ENCODE measurements at places on chromosomes 5 and 9.

GRCh38 chr5:111227801-111228200 is 3.6 kb downstream of the CAMK4 start:
- DNase-seq, result peak; percentile 38

- DNase-seq, result peak; percentile 75
Observed at GRCh38 chr9:36328798-36329411, 70.7 kb upstream of the GNE start.

- no peak for DNase-seq
Observed at GRCh38 chr9:127606043-127606442, 6.0 kb upstream of the STXBP1 start.

- peak; percentile 61 for DNase-seq
Observed at GRCh38 chr9:123335193-123335985, 20.6 kb upstream of the CRB2 start.

DNA sequence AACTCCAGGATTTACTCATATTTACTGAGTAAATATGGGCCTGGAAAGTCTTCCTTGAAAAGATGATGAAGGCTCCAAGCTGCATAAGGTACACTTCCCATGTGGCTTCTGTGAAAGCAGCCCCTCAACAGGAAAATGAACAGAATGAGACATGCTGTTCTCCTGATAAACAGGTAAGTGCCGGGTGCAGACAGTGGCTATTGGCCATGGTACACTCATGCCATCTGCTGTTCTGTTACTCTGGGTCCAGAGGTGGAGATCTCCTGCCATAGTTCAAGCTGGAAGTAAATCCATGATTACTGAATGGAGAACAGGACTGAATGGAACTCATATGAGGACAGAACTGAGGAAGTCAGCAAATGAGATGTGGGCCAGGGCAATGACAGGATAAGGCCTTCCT is 103.6 kb downstream of the SLIT3 start:
- peak; percentile 63 for DNase-seq

DNA sequence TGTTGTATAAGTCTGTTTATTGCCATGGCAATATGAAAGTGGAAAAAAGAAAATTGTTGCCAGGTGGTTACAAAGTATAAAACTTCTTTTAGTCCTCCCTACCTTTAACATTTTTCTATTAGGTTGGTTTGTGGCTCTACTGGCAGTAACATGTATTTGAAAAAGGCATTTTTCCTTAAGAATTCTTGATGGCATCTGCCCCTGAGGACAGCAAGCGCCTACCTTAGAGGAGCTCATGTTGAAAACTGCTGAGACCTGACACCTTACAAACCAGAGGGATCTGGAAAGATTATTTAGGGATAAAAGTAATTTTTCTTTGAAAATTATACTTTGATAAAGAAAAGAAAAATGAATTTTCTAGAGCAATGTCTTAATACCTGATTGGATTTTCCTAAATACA is 208.1 kb downstream of the CAVIN4 start:
- DNase-seq, result no peak

DNA sequence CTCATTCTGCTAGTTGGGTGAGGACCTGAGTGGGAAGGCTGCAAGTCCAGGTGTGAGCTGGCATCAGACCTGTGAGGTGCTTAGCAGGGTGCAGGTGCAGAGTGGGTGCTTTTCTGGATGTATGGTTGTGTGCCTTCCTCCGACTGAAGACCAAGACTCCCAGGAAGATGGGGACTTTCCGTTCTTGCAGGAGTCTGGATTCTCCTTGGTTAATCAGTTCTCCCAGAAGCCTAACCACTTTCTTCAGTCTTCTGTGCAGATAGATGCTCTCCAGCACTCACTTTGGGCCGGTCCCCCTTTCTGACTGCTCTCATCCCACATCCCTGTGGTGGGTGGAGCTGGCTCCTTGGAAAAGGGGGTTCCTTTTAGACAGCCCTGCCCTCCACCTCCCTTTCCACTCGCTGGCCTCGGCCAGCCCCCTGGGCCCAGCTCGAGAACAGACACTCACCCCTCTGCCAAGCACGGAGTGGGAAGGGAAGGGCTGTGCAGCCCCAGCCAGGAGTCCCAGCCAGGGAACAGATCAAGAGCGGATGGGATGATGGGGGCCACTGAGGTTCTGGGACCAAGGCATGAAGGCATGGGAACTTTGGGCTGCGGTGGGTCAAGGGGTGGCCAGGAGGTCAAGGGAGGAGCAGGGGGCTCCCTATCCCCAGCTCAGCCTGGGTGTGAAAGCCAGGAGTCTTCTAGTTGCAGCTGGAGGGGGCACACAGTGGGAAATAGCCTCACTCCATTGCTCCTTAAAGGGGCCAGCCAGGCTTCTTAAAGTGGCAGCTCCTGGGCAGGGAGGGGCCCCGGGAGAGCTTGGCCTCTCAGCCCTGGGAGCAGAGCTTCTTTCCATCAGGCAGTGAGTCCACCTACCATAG is 62.4 kb downstream of the FGF18 start:
- DNase-seq, result no peak

DNA sequence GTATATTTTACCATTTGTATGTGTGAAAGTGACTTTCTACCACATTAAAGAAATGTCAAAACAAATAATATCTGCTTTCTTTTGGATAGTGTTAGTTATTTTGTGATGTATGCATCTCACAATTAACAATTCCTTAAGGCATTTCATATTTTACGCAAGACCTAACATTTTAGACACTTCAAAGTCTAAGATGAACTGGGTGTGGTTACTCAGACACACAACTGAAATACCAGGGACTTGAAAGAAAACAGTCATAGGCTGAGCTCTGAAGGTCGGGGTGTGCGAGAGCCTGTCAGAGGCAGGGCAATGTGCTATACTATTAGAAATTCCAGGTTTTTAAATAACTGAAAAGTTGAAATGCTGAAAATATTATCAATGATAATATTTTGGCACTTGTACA is 44.5 kb upstream of the ZNF622 start:
- DNase-seq, result no peak

GRCh38 chr5:132961887-132962286 is 1.5 kb downstream of the AFF4 start:
- DNase-seq, result no peak

DNA sequence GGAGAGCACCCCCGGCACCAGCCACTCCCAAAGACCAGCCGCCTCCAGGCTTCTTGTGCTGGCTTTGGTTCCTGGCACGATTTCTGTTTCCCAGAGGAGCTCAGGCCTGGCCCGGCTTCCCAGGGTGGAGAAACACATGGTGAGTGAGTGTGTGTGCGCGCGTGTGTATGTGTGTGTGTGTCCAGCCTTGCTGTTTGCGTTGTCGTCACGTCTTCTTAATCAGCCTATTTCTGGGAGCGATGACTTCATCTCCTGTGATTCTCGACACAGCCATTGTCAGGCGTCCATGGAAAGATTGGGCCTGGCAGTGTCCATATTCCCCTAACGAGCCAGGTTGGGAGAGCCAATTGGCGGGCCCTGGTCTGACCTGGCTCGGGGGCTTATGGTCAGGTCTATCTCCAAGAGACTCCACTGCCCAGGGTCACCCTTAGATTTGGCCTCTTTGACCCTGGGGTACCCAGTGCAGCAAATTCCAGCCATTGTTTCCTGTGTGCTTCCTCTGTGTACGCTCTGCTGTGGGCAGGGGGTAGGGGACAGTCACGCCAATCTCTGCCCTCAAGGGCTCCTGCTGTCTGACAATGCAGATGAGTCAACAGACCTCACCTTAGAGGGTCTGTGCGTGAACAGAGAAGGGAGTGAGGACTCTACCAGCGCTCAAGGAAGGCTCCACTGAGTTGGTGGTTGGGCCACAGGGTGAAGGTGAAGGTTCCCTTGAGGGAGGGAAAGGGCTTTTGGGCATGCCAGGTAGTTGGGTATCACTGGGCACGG is 73.8 kb downstream of the DAB2IP start:
- DNase-seq, result peak; percentile 87

DNA sequence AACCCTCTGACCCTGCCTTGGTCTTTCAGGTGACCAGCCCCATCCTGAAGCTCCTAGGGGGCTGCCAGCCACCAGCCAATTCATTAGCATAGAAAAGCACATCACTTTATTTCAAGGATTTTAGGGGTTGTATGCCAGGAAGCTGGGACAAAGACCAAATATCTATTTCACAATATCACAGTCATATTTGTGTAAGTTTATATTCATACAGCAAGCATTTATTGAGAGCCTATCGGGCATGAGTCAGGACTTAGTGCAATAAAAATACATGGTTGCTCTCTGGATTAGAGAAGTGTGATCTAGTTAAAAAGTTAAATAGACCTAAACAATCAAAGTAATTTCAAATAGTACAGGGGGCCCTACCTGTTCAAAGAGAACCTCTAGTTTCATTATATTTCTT is 113.8 kb downstream of the ERCC6L2 start:
- no peak for DNase-seq

DNA sequence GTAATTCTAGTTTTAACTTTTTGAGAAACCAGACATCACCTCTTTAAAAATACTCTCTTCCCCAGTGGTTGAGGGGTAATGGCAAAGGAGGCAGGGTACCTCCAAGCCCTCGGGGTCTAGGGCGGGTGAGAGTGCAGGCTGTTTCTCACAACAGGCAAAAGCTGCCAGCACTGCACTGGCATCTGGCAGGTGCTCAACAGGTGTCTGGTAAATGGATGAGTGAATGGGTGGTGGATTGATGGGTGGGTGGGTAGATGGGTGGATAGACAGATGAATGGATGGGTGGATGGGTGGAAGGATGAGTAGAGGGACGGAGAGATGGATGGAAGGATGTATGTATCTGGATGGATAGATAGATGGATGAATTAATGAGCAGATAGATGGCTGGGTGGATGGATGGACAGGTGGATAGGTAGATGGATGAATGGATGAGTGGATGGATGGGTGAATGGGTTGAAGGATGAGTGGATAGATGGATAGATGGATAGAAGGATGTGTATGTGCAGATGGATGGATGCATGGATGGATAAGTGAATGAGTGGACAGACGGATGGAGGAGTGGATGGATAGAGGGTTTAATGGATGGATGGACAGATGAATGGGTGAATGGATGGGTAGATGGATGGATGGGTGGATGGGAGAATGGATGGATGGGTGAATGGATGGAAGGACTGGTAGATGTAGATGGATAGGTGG is 84.6 kb downstream of the COL5A1 start:
- no peak for DNase-seq

GRCh38 chr5:163947848-163948666 is 442.6 kb downstream of the MAT2B start:
- no peak for DNase-seq

DNA sequence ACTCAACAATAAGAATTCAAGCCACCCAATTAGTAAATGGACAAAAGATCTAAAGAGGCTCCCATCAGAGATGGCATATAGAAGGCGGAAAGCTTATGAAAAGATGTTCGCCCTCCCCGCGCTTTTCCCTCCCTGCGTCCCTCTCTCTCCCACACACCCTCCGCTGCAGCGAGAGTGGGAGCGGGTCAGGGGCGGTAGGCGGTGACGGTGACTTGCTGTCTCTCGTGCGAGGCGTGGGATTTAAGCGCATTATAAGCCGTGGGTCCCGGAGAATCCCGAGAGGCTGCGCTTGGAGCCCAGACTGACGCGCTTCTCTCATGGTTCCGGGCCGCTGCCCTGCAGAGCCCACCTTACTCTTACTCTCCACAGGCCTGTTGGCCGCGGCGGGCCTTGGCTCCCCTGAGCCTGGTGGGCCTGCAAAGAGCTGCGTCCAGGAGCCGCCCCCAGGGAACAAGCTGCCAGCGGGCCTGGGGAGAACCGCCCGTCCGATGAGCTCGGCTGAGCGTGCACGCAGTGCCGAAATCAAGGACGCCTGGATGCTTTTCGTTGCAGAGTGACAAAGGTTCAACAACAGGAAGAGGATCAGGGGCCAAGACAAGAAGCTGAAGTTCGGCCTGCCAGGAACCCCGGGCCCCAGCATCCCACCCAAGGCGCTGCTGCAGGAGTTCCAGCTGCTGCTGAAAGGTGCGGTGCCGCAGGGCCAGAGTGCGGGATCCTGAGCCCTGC is 42.6 kb upstream of the BICD2 start:
- DNase-seq, result no peak

DNA sequence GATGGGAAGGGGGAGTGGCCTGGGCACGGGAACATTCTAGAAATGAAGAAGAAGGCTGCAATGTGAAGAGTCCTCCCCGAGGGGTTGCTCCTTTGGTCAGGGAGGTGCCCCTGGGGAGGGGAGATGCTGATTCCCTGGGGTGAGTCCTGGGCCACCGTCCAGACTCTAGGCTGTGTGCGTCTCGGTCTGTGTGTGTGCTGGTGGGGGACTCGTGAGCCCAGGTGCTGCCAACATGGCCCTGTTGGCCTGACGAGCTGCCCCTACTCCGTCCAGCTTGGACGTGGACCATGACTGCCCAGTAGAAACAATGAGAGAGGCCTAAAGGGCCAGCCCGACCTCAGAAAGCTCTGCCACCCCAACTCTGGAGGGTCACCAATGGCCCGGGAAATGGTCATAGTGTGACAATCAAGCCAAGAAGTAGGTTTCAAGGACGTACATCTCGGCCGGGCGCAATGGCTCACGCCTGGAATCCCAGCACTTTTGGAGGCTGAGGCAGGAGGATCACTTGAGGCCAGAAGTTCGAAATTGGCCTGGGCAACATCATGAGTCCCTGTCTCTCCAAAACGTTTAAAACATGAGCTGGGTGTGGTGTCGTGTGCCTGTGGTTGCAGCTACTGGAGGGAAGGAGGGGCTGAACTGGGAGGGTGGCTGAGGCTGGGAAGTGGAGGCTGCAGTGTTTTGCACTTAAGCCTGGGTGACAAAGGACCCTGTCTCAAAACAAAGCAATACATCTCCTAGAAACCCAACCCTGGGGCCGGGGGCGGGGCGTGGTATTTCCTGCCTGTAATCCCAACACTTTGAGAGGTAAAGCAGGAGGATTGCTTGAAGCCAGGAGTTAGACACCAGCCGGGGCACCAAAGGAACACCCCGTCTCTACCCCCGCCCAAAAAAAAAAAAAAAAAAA is 17.0 kb downstream of the LHX3 start:
- DNase-seq, result no peak

GRCh38 chr5:80866371-80866770 is 93.8 kb upstream of the RASGRF2 start:
- DNase-seq, result no peak

- DNase-seq, result no peak
Observed at GRCh38 chr5:179875741-179876609, 17.4 kb upstream of the MRNIP start.

DNA sequence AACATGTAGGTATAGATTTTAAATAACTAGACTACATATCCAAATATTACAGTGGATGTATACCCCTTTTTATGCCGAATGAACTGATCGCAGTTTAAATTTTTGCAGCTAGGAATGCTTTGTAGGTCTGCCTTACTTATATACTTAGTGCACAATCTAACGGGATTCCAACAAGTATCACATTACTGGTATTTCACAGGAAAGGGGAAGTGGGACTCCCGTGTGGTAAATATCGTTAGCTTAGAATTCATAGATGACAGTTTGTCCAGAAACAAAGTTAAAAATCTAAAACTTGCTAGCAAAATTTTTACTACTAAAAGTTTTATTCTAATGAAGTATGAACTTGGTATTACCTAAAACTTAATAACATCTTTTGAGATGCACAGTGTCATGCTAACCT is 193.5 kb upstream of the TLX3 start:
- DNase-seq, result no peak

- DNase-seq, result no peak
Observed at GRCh38 chr9:121947775-121948174, 145.3 kb downstream of the TTLL11 start.

DNA sequence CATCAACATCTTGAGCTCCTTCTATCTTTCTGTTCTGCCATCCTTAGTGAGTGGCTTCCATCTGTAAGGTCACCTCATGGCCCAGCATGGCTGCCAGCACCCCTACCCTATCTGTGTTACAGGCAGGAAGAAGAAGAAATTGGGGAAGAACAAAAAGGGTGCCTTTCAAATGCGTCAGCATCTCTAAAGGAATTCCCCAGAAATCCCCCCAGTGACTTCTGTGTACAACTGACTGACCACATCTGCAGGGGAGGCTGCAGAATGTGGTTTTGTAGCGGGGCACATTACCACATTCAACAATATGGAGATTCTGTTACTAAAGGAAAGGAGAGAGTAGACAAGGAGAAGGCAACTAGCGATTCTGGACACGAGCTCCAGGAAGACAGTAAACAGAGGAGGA is 40.1 kb downstream of the ALG2 start:
- no peak for DNase-seq
